ENCODE measurements at places on chromosomes 5 and 9.

GRCh38 chr9:882416-882924 is 41.0 kb downstream of the DMRT1 start:
- no peak for DNase-seq

- DNase-seq: no peak
These were observed 234.8 kb downstream of the AUH start for GRCh38 chr9:91126761-91127445.

DNA sequence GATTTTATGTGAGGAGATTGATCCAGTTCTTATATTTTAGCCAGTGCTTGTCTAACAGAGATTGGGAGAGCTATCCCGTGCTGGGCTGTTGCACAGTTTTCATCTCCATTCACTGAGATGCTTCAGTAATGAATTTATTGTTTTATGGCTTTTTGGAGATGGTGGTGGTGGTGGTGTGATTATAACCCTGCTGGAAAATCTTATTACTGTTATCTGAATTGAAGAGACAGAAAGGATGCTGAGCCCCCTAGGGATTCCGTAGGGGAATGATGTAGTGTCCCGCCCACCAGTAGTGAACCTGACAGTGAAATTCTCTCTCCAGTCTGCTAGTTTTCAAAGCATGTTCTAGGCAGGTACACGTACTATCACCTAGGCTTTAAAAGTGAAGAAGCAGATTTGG is 1.9 kb downstream of the RAI14 start:
- DNase-seq: no peak

DNA sequence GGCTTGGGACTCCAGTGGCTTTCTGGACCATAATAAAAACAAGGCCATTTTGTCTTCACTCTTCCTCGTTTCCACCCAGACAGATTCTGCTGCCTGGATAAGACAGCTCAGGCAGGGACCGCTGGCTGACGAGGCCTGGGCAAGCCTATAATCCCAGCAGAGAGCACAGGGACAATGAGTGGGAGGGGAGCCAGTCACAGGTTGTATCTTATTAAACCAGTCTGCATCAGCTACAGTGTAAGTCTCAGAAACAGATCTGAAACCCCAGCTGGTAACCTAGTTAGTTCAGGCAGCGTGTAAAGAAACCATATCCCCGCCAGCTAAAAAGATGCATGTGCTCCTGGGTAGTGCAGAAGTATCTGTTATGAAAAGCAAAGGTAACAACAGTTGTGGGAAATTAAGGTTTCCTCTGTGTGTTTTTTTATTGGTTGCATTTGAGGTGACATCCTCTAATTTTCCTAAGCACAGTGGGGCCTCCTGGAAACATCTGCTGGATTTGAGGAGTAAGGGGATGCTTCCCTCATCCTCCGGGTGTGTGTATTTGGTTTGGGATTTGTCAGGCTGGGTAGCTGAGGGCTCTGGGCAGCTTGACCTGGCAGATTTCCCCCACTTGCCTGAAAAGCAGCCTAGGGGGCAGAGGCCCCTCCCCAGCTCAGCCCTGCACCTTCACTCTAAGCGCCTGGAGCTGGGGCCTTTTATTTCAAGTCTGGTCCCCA is 15.2 kb upstream of the TAL2 start:
- no peak for DNase-seq

- DNase-seq: no peak
These were observed 681 bp upstream of the CHSY3 start for GRCh38 chr5:129903466-129904101.

GRCh38 chr5:167245868-167246267 is 1045.6 kb upstream of the WWC1 start:
- DNase-seq: no peak

- no peak for DNase-seq
These were observed 107.6 kb downstream of the PLPP1 start for GRCh38 chr5:55427157-55427556.

DNA sequence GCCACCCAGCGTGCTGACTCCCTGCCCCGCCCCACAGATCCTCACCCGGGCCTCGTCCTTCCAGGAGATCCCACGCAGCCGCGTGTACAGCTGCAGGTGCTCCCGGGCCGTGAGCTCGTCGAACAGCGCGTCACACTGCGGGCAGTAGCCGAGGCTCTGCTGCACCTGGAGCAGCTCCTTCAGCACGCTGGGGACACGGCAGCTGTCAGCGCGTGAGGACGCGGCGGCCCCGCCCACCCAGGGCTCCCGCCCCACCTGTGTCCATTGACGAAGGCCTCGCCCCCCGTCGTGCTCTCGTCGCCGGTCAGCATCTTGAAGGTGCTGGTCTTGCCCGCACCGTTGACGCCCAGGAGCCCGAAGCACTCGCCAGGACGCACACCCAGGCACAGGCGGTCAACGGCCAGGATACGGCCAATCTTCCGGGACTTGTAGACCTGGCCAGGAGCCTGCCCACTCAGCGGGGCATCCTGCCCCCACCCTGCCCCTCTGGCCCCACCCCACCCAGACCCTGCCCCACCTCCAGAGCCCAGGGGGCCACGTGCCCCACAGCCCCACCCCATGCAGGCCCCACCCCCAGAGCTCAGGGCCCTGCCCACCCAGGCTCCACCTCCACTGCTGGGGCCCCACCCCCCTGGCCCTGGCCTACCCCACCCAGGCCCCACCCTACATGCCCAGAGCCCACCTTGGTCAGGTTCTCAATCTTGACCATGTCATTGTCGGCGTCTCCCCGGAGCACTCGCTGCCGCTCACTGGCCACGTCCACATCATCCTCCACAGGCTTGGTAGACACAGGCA is 13.8 kb upstream of the CLIC3 start:
- no peak for DNase-seq

GRCh38 chr9:4750023-4750673 is 9.1 kb upstream of the AK3 start:
- no peak for DNase-seq

Data from activated naive CD4-positive, alpha-beta T cell treated with anti-CD3 and anti-CD28 coated beads, Interleukin-2, amount 10 ng/mL, durations not matched to agents 7 days and 5 days (primary cell).